ENCODE measurements at places on chromosomes 1 and 21.

DNA sequence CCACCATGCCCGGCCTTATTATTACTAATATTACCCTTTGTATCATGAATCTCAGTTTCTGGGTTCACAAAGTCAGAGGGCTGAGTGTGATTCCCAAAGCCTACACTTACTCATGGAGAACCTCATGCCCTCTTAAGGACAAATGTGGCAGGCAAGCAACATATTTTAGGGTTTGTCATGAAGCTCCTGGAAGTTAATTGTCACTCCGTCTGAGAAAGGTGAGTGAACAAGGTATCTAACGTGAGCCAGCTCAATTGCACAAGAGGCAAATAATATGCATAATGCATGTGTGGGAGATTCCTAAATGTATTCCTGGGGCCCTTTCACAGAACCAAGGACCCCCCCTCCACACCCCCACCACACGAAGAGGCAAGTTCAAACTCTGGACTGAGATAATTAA is 10.1 kb upstream of the TIAM1 start:
- DNase-seq, result no peak

GRCh38 chr1:29583727-29584126 is 347.4 kb downstream of the PTPRU start:
- DNase-seq, result no peak

DNA sequence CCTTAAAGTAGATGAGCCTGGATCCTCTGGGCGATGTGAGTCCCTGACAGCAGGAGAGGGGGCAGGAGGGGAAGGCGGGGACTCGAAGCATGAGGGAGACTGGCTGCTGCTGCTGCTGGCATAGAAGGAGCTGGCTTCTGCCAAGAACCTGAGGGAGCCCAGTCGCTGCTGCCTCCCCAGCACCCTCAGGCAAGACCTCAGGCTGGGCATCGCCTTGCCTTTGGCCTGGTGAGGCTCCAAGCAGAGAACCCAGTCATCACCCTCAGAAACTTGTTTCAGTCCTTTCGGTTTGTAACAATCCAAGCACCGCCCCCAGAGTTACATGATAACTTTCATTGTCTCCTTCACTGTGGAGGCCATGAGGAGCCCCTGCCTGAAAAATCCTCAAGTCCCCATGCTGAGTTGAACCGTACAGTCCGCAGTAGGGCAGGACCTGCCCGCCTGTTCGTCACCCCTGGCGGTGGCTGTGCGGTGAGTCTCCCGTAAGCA is 38.8 kb downstream of the POFUT2 start:
- DNase-seq, result no peak

GRCh38 chr1:192766009-192766625 is 42.7 kb upstream of the RGS2 start:
- DNase-seq, result no peak
